Activated CD4-positive, alpha-beta T cell treated with anti-CD3 and anti-CD28 coated beads for 36 hours (primary cell): ENCODE measurements at places on chromosomes 6 and 20. TPM values are rescaled to one million over a fixed set of nuclear protein-coding genes. Genes with fewer than 3 reads are reported as not detected.

DNA sequence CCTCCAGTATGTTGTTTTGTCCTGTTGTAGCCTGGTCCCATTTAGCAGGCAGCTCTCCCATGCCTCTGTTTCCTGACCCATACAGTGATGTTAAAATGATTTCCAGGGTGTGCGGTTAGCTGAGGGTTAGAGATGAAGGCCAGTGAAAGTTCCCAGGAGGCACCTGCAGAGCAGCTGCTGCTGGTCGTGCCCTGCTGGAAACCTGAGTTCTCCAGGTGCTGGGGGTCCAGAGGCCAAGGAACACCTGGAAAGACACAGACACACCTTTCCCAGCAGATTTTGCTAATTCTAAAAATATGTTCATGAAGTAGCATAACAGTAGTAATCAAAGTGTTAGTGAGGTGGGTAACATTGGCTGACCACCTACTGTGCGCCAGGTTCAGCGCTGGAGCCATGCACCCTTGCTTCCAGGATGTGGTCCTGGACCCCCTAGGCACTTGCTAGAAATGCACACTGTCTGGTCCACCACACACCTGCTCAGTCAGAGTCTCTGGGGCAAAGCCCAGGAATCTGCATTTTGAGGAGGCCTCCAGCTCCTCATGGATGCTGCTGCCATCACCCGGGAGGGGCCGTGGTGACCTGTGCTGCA, 118.7 kb downstream of the SYNDIG1 start:
- no peak overlapping the region for H3K27ac ChIP-seq
- no peak overlapping the region for H3K4me3 ChIP-seq
- no peaks in the 10 kb centered on the region for H3K27me3 ChIP-seq
- DNase-seq, result no peak
- H3K4me1 ChIP-seq, result no peaks in the 10 kb centered on the region

DNA sequence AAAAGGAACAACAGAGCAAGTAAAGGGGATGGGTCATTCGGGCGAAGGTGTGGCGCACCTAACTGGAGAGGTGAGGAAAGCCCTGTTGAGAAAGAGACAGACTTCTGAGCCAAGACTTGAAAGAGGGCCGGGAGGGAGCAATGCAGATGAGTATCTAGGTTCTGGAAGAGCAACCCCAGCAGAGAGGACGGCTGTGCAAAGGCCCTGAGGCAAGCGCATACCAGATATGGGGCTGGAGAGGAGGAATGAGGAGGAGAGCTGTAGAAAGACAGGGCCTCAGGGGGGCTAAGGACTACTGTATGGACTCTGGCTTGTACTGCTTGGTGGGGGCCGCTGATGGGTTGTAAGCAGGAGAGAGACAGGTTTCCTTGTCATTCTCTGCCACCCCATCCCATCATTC, 21.9 kb downstream of the TRERF1 start:
- peaks cover 32% of the 10 kb centered on the region for H3K36me3 ChIP-seq
- peaks cover 54% of the 10 kb centered on the region for H3K4me1 ChIP-seq
- no peak for DNase-seq
- H3K4me3 ChIP-seq, result no peak overlapping the region
- no peak overlapping the region for H3K27ac ChIP-seq

HUS1B gene
- 0.42 TPM for total RNA-seq

OR2H2 gene
- total RNA-seq, result not detected

DNA sequence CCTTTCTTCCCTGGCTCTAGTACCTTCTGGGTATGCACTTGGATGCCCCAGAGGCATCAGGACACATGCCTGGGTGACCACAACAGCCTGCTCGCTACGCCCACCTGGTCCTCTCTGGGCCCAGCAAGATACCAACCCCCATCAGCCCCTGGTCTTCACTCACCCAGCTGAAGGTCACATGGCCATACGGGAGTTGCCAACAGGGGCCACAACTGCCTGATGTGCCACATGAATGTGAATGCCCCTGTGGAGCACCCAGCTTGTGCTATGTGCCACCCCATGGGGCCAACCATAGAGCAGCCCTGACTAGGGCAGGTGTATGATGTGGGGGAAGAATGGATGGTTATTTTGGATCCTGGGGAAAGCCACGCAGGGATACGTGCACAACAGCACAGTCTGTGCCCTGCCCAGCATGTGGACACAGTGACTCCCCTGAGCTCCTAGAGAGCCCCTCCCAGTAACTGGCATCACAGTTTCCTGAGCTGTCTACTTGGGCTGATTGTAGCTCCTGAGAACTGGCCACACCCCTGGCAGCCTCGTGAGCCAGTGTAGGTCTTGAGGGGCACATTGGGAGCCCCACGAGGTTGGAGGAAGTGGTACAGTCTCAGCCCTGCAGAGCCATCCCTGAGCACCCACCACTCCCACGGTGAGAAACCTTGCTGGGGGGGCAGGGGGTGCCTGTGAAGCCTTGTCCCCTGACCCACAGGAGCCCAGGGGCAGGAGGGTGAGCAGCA, 10.5 kb upstream of the PCMTD2 start:
- no peaks in the 10 kb centered on the region for H3K4me1 ChIP-seq
- DNase-seq, result no peak
- H3K36me3 ChIP-seq, result no peaks in the 10 kb centered on the region
- no peak overlapping the region for H3K27ac ChIP-seq
- H3K4me3 ChIP-seq, result no peak overlapping the region

NOX3 gene
- not detected for total RNA-seq

CRIP3 gene
- 1.8 TPM for total RNA-seq

- no peaks in the 10 kb centered on the region for H3K36me3 ChIP-seq
- H3K4me1 ChIP-seq, result no peaks in the 10 kb centered on the region
- DNase-seq, result no peak
- no peak overlapping the region for H3K4me3 ChIP-seq
Measured at GRCh38 chr6:3522561-3523260, 65.9 kb upstream of the SLC22A23 start.

DNA sequence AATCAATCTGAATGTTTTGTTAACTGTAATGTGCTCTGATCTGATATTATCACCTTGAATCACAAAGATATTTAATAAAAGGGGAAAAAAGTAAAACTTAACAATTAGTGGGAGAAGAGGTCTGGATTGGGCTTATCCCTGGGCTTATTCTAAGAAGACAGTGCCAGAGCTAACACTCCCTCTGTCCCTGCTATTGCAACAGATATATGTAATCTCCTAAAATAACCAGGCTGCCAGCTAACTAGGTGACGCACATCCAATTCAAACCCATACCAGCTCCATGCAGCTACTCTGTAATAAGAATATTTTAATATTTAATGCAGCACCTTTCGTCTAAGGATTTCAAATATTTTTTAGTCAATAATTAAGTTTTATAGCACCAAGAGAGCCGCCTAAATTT, 330.1 kb upstream of the MARCKS start:
- H3K4me3 ChIP-seq, result no peak overlapping the region
- no peak for DNase-seq
- H3K4me1 ChIP-seq, result no peaks in the 10 kb centered on the region
- no peaks in the 10 kb centered on the region for H3K36me3 ChIP-seq
- H3K27ac ChIP-seq, result no peak overlapping the region
